ENCODE measurements at places on chromosomes 3 and 15.

GRCh38 chr15:40959331-40960141 is 6.3 kb downstream of the CHAC1 start:
- DNase-seq: no peak

DNA sequence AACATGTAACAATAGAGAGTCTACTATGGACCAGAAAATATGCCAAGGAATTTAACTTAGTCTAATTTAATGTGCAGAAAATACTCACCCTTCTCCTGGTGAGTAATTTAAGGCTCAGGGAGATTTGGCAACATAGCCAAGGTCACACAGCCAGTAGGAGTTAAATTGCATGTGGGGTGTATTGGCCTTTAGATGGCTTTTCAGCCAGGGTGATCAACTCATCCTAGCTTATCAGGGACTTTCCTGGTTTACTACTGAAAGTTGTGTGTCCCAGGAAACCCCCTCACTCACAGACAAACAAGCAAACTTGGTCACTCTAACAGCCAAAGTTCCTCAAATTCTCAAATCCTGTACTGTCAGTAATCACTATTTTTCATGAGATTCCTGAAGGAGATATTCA is 2.6 kb upstream of the SLC9A9 start:
- no peak for DNase-seq

- no peak for DNase-seq
Observed at GRCh38 chr3:66986406-66986805, 11.7 kb upstream of the KBTBD8 start.

- DNase-seq: no peak
Observed at GRCh38 chr3:72977060-72977808, 19.4 kb upstream of the PPP4R2 start.

All from activated CD8-positive, alpha-beta memory T cell treated with anti-CD3 and anti-CD28 coated beads, Interleukin-2, amount 50 U/mL, for 4 hours (primary cell).